AG09309 (cell line): ENCODE measurements at places on chromosomes 7 and 10.
A peak's percentile ranks its signal among the peaks of the same experiment; 100 is the strongest.

GRCh38 chr10:61016630-61017029, 72.6 kb upstream of the RHOBTB1 start:
- DNase-seq, result no peak

- no peak for DNase-seq
Measured at GRCh38 chr7:103717574-103717973, 271.6 kb upstream of the SLC26A5 start.

GRCh38 chr7:142434666-142435167, 176.9 kb upstream of the PRSS58 start:
- no peak for DNase-seq

GRCh38 chr10:74055383-74056049, 57.6 kb downstream of the VCL start:
- no peak for DNase-seq

GRCh38 chr7:77859343-77859742, 60.8 kb downstream of the PHTF2 start:
- DNase-seq, result no peak

GRCh38 chr7:2471396-2471795, 4.8 kb downstream of the GRIFIN start:
- no peak for DNase-seq

- peak; percentile 79 for DNase-seq
Measured at GRCh38 chr10:103659674-103660363, 166.3 kb downstream of the NEURL1 start.

- no peak for DNase-seq
Measured at GRCh38 chr10:76954838-76955237, 682.8 kb downstream of the KCNMA1 start.

GRCh38 chr7:88132725-88133124, 87.1 kb downstream of the SRI start:
- no peak for DNase-seq

- no peak for DNase-seq
Measured at GRCh38 chr10:11546581-11546980, 64.9 kb downstream of the USP6NL start.

GRCh38 chr10:59265141-59265540, 88.7 kb downstream of the PHYHIPL start:
- no peak for DNase-seq

DNA sequence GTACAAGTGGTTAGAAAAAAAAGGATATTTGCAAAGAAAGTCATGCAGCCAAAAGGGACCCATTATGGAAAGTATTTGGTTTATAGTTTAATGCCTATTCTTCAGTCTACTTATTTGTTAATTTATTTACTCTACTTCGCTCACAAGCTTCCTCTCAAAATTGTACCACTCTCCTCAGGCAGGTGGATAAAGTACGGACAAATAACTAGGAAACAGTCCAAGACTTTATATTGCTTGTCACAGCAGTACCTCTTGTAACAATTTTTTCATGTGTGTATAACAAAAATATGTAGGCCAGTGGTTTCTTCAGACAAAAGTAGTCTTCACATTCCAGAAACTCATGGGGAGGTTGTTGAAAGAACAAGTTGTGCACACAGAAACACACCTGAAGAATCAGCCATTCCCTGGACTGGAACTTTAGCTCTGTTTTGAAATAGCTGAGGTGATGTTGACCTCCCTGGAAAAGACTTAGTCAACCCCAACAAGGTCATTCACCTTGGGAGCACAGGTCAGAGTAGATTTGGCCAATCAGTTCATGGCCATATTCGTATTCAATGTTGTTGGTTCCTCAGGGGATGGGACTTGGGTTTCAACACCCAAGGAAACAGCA, 73.4 kb downstream of the TES start:
- no peak for DNase-seq

- no peak for DNase-seq
Measured at GRCh38 chr7:68250143-68250542, 1253.5 kb downstream of the TYW1 start.

DNA sequence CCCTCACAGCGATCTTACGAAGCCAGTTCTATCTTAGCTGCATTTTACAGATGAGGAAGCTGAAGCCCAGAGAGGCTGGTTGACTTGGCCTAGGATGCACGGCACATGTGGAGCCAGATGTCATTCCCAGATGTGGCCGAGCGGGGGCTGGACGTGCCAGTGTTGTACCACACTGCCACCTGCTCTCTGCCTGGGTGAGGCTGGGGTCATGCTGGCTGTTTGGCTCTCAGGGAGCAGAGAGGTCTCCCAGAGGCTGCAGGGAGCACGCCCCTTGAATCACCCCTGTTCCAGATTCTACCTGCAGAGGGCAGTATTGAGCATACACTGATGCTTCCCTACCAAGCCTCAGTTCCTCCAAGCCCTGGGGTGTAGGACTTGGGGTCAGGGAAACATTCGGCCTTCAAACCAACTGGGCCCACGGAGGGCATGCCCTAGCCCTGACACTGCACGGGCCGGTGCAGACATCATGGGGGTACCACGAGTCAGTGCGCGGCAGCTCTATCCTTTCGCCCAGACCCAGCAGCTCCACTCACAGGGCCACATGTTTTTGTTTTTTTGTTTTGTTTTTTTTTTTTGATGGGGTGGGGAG, 3.8 kb upstream of the GTF2IRD1 start:
- no peak for DNase-seq

DNA sequence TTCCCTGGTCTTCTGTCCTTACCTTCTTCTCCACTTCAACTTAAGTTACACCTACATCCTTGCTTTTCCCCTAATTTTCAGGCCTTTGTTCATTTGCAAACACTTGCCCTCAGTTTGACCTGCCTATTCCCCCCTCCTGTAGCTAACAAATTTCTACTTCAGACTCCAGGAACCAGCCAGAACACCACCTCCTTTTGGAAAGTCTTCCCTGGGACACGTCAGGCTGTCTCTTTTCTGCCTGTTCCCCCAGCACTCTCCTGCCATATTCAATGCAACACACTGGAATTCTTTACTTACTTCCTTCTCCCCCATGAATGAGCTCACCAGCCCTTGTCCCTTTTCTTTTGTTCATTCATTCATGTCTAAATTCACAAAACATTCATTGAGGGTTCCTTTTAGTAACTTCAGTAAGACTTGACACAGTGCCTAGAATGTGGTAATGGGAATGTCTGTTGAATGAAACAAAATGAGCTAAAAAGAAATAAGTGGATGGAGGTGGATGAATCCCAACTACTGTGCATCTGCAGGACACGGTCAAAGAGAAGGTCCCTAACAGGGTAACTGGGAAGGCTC, 478.0 kb downstream of the KCNMA1 start:
- DNase-seq, result no peak

GRCh38 chr7:27606270-27607209, 56.1 kb downstream of the HIBADH start:
- peak; percentile 64 for DNase-seq

GRCh38 chr7:48088559-48089045, 463 bp upstream of the UPP1 start:
- DNase-seq, result peak; percentile 77

DNA sequence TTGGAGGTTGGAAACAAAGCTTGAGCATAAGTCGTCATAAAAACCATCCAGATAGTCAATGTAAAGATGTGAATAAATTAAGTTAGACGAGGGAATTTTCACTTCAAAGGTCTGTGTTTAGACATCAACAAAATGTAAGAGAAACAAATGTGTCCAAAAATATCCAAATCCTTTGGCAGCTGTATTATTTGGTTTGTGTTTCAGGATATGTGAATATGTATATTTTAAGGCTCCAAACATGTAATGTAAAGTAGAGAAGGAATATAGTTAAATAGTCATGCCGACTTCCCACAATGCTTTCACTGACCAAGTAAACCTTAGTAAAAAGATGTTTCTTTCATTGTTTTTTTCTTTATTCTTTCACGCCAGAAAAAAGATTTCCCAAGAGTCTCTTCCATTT, 604.9 kb upstream of the NRP1 start:
- no peak for DNase-seq

DNA sequence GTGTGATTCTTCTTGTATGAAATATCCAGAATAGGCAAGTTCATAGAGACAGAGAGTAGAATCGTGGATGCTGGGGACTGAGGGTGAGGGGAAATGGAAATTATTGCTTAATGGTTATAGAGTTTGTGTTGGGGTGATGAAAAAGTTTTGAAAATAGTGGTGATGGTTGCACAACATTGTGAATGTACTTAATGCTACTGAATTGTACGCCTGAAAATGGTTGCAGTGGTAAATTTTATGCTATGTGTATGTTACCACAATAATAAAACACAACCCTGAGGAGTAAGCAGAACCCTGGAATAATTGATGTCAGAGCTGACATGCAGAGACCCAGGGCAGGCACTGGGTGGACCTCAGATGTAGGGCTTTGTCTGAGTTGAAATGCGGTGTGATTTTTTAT, 57.6 kb downstream of the TACR2 start:
- no peak for DNase-seq

- DNase-seq, result no peak
Measured at GRCh38 chr7:158541346-158542010, 46.1 kb downstream of the PTPRN2 start.

DNA sequence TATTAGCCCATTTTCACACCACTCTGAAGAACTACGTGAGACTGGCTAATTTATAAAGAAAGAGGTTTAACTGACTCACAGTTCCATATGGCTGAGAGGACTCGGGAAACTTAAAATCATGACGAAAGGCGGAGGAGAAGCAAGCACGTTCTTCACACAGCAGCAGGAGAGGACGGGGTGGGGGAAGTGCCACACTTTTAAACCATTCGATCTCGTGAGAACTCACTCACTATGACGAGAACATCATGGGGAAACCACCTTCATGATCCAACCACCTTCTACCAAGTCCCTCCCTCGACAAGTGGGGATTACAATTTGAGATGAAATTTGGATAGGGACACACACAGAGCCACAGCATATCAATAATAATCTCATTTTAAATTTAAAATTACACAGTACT, 80.2 kb downstream of the VWDE start:
- DNase-seq, result no peak

- DNase-seq, result no peak
Measured at GRCh38 chr7:70940597-70940996, 191.3 kb upstream of the GALNT17 start.

DNA sequence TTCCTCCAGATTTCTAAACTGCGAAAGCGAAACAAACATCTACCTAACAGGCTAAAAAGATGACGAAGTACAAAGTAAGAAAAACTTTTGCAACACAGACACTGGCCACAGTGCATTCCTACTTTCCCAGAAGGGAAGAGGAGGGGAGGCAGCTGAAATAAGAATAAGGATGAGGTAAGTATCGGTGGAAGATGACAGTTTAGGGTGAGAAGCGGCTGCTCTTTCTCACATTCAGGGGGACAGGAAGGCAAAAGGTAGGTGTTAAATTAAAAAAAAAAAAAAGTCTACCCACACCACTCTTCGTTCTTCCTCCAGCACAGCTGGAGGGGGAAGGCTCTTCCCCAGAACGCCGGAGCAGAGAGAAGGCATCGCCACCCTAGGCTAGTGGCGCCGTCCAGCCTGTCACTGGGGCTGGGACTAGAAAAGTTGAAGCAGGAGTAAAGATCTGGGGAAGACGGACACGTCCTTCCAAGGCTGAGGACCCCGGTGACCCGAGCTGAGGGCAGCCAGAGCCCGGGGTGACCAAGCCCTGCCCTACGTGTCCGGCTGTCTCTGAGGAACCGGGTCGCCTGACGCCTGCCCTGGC, 846 bp downstream of the DNAJC1 start:
- DNase-seq, result no peak

- DNase-seq, result peak; percentile 1
Measured at GRCh38 chr7:115782696-115783490, 247.7 kb downstream of the TFEC start.

GRCh38 chr10:58264780-58265179, 2.9 kb downstream of the IPMK start:
- no peak for DNase-seq

- no peak for DNase-seq
Measured at GRCh38 chr10:69494626-69495558, 43.6 kb downstream of the TSPAN15 start.
